ENCODE measurements at places on chromosomes 1 and 21. TPM values are rescaled to one million over a fixed set of nuclear protein-coding genes. Genes with fewer than 3 reads are reported as not detected.

KRTAP19-3 gene
- not detected for total RNA-seq

NBPF1 gene
- 46.4 TPM for total RNA-seq

SFPQ gene
- 418 TPM for total RNA-seq

GRCh38 chr1:17579951-17580939 is 40.7 kb downstream of the ARHGEF10L start:
- DNase-seq, result no peak
- no peaks in the 10 kb centered on the region for H3K36me3 ChIP-seq
- no peaks in the 10 kb centered on the region for H3K4me1 ChIP-seq
- no peaks in the 10 kb centered on the region for H3K27me3 ChIP-seq

- H3K36me3 ChIP-seq, result no peaks in the 10 kb centered on the region
- no peak overlapping the region for H3K27ac ChIP-seq
- no peak for DNase-seq
These were observed 9.6 kb downstream of the BCAR3 start for GRCh38 chr1:93672069-93672468.
